ENCODE measurements at places on chromosomes 7 and 10.

GRCh38 chr7:23093111-23093510 is 12.5 kb upstream of the KLHL7 start:
- DNase-seq = peak; percentile 82

- DNase-seq = no peak
Observed at GRCh38 chr10:48748573-48748972, 63.9 kb downstream of the WDFY4 start.

DNA sequence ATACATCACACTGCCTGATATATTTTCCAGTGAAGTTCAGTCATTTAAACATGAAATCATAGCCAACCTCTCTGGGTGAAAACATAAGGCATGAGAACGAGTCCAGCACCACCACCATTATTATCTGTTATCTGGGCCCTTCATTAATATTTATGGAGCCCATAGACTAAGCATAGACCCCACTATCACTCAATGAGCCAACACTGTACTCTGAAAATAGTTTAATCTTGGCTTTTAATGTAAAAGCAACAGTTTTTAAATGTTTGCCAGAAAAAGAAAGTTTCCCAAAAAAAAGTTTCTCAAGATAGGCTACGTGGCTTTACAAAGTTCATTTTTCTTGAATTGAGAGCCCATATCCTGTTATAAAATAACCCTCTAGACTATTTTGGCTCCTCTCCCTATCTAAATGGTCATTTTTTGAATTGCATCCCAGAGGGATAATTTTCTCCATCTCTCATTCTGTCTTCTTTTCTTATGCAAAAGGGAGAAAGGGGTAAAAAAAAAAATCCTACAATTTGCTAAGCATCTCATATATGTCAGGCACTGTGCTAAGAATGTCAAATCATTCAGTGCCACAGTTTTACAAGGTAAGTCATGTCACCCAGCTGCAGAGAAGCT is 66.1 kb downstream of the FZD1 start:
- DNase-seq = no peak

DNA sequence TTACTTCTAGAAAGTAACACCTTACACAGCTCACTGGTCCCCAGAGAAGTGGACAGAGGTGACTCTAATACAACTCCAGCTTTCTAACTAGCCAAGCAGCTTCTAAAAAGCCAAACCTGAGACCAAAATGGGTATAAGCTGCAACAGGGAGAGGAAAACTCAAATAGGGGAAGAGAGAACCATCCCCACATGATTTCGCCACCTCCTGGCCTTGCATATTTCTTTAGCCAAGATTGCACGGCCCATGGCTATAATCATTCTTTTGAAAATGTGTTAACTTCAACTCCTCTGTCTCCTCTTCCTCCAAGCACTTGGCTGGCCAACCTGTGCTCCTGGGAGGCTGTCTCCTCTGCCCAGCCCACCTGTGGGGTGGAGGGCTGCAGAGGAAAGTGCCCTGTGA is 28.7 kb downstream of the NUP42 start:
- DNase-seq = no peak

DNA sequence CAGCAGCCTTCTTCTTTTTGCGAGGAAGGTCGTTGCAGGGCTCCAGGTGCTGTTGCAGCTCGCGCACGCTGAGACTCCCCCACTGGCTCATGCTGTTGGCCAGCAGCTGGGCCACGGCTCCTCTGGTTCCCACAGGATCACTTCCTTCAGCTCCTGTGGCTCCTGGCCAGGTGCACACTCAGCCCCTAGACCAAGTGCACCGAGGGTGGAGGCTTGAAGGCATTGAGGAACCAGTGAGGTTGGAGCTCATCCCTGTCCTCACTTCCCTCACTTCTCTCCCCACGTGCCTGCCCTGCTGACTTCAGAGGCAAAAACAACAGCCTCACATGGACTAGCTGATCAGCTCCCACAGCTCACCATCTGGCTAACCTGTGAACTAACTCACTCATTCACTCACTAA is 46.2 kb upstream of the ADRB1 start:
- DNase-seq = no peak

DNA sequence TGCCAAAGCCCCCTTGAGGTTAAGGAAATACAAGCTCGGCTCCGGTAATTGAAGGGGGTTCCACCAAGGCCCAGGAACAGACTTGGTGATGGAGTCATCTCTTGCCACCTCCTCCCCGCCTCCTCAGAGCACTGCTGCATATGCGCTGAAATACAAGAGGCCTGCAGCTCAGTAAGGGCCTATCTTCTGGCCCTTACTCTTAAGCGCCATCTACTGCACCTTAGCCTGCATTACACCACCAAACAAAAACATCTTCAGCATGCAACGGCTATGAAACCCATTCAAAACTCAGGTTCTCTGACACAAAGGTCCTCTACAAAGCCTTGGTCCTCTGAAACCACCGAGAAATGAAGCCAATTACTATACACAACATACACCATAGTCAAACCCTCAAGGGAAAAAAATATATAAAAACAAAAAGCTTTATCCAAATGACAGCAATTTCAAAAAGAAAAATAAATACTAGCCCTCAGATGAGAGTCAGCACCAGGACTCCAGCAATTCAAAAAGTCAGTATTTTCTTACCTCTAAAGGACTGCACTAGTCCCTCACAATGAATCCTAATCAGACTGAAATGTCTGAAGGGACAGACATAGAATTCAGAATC is 176.8 kb upstream of the TBX20 start:
- DNase-seq = peak; percentile 49

- DNase-seq = peak; percentile 26
Observed at GRCh38 chr10:50582046-50582445, 41.7 kb downstream of the SGMS1 start.

DNA sequence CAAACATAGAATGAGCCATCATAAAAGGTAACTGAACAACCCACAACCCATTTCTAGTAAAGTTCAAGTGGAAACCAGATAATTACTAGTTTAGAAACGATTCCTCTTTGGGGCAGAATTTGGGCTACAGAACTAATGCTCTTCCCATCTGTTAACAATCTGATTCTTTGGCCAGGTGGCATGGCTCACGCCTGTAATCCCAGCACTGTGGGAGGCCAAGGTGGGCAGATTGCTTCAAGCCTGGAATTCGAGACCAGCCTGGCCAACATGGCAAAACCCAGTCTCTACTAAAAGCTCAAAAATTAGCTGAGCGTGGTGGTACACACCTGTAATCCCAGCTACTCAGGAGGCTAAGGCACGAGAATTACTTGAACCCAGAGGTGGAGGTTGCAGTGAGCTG is 18.5 kb downstream of the CYP51A1 start:
- no peak for DNase-seq

GRCh38 chr10:76117949-76118348 is 686.5 kb downstream of the LRMDA start:
- DNase-seq = peak; percentile 83

DNA sequence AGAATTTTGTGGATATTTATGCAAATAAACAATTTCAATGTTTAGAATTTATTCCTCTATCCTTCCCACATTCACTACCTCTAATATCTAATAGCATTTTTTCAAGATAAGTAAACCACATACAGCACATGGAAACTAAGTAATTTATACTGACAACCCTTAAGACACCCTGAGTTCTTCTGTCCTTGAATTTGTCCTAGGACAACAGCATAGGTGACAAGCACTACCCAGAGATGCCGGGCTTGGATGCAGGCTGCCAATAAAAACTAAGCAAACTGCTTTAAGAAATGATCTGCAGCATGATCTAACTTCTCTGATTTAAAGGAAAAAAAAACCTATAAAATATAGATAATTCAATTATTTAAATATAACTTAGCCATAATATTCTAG is 22.7 kb downstream of the NT5C3A start:
- no peak for DNase-seq

GRCh38 chr10:28090506-28090905 is 91.6 kb upstream of the ODAD2 start:
- no peak for DNase-seq

GRCh38 chr7:148883266-148884048 is 634 bp downstream of the EZH2 start:
- DNase-seq = peak; percentile 29

GRCh38 chr10:98238391-98238790 is 29.6 kb downstream of the LOXL4 start:
- no peak for DNase-seq

DNA sequence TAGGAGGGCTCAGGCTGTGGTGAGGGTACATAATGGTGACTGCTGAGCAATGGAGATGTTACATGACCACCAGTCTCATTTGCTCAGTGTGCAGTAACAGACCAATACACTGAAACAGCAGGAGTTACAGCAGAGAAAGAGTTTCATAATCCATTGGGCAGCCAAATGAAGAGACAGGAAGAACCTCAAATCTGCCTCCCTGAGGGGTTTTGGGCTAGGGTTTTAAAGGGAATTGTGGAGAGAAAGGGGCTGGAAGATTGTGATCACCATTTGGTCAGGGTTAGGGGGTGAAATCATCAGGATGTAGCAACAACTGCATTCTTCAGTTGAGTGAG is 838.3 kb downstream of the GRID1 start:
- DNase-seq = no peak

- DNase-seq = no peak
Observed at GRCh38 chr10:47408606-47409005, 24.5 kb upstream of the ZNF488 start.

GRCh38 chr7:142873281-142873784 is 12.2 kb downstream of the TRPV6 start:
- DNase-seq = peak; percentile 3

GRCh38 chr10:93775356-93775755 is 17.6 kb downstream of the LGI1 start:
- peak; percentile 6 for DNase-seq

DNA sequence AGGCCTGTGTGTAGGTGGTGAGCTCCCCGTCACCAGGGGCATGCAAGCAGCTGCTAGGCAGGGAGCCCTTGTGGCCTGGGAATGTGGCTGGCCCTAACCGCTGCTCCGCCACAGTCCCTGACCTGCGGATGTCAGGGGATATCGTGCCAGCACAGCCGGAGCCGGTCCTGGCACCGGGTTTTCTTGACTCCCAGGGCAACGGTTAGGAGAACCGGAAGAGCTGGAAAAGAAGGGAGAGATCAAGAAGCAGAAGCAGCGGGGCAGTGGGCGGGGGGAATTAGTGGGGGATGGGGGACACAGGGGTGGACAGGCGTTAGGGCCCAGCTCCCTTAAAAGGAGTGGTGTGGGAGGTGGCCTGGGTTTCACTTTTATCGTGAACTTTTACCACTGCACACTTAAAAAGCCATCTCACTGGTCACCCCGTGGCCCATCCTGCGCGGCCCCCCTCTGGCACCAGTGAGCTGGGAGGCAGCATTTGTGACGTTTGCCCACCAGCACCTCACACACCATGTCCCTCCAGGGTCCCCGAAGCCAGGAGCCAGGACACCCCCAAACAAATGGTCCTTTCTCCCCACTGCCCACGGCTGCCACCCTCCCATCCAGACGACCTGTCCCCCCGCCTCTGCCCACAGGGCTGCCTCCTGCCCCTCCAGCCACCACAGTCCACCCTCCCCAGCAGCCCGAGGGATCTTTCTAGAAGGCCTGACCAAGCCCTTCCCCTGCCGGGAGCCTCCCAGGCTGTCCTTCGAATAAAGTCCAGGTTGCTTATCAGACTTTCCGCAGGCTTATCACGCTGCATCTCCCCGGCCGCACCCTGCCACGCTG is 1.8 kb upstream of the MICALL2 start:
- no peak for DNase-seq

DNA sequence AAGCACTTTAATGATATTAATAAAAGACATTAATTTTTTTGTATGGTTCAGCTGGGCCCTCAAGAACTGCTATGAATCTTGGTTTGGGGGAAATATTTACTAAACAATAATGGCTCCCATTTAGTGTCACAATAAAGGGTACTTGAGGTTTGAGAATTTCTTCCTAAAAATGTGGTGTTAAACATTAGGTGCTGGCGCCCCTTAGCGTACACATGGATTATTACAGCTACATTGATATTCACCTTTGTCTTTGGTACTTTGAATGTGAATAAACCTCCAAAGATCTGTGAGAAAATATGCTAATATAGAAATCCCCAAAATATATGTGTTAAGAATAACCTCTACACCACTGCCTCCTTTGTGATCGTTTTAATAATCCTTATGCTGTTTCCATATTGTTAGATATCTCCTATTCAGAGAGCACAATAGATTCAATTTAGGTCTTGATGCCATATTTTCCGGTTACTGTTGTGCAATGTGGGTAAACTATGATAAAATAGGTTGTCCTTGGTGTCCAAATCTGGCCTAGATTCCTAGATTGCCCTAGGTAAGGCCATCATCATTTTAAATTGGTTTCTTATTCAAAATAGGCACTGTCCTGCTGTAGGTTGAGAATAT is 161.8 kb upstream of the CACNA2D1 start:
- DNase-seq = peak; percentile 59

GRCh38 chr7:66205741-66206090 is 582 bp downstream of the TPST1 start:
- DNase-seq = peak; percentile 40

Data from ELR (cell line).